ENCODE measurements at places on chromosomes 4 and X. TPM values are rescaled to one million over a fixed set of nuclear protein-coding genes. Genes with fewer than 3 reads are reported as not detected.

The SLC49A3 gene
- 1.1 TPM for total RNA-seq

The MTNR1A gene
- total RNA-seq: not detected

The TMEM156 gene
- 18.5 TPM for total RNA-seq

The ARR3 gene
- total RNA-seq: not detected

The NEIL3 gene
- total RNA-seq: 40.5 TPM

The FMR1NB gene
- total RNA-seq: not detected

The EDA gene
- total RNA-seq: 0.79 TPM

The TRMT2B gene
- 21.0 TPM for total RNA-seq

The ADAM29 gene
- total RNA-seq: not detected

GRCh38 chr4:153402366-153402765 is 57.9 kb downstream of the MND1 start:
- H3K4me1 ChIP-seq: no peaks in the 10 kb centered on the region
- H3K27me3 ChIP-seq: no peaks in the 10 kb centered on the region
- no peak for DNase-seq
- no peak overlapping the region for H3K27ac ChIP-seq
- H3K36me3 ChIP-seq: peaks cover 27% of the 10 kb centered on the region

DNA sequence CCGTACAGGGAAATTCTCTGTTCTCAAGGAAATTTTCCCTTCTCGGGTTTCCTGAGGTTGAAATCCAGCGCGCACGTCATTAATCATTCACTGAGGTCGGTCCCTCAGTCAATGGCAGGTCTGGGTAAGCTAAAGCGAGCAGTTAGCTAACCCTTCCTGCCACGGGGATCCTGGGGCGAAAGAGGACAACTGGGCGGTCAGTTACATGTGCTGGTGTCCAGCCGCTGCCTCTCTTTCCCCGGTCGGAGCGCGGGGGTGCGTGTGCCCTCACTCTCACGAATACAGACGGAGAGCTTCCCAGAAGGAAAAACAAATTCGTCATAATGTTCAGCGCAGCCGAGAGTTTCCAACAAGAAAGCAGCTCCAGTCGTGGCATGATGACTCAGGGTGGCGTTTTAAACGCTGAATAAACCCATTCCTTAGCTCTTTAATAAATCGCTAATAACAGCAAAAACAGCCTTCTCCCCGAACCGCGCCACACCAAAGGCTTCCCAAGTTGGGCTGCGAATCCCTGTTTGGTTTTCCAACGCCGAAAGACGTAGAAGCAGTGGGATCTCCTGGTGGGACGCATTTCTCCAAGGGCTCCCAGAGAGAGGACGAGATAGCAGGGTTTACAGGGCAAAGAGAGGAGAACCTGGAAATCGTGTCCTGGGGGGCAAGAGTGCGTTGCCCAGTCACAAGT is 752 bp upstream of the FGF5 start:
- peak overlapping the region; percentile 53 for H3K4me3 ChIP-seq
- peaks cover 89% of the 10 kb centered on the region for H3K27me3 ChIP-seq
- DNase-seq: no peak
- H3K27ac ChIP-seq: no peak overlapping the region
- no peaks in the 10 kb centered on the region for H3K36me3 ChIP-seq

DNA sequence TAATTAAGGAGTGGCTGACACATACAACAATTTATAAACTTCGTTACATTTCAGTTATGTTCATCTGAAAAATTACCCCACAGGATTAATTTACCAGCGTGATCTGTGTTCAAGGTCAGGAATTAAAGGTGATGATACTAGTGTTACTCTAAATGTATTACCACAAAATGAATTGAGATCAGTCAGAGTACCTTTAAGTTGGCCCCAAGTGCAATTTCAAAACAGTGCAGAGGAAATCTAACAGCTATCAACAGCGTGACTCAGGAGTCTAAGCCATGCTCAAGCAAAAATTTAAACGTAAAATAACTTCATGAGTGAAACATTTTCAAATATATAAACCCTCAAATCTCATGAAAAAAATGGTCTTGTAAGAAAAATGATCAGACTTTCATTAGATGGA is 18.7 kb downstream of the ANTXR2 start:
- no peak overlapping the region for H3K27ac ChIP-seq
- no peaks in the 10 kb centered on the region for H3K27me3 ChIP-seq
- DNase-seq: no peak
- H3K36me3 ChIP-seq: peaks cover 65% of the 10 kb centered on the region
- H3K4me3 ChIP-seq: no peak overlapping the region
- H3K4me1 ChIP-seq: peaks cover 36% of the 10 kb centered on the region

- peaks cover 20% of the 10 kb centered on the region for H3K4me1 ChIP-seq
- peaks cover 5% of the 10 kb centered on the region for H3K27me3 ChIP-seq
- DNase-seq: no peak
- peaks cover 2% of the 10 kb centered on the region for H3K36me3 ChIP-seq
- H3K27ac ChIP-seq: no peak overlapping the region
Measured at GRCh38 chr4:26055855-26056254, 141.8 kb downstream of the SMIM20 start.

- no peaks in the 10 kb centered on the region for H3K27me3 ChIP-seq
- H3K4me3 ChIP-seq: no peak overlapping the region
- no peak overlapping the region for H3K27ac ChIP-seq
- H3K4me1 ChIP-seq: no peaks in the 10 kb centered on the region
- no peaks in the 10 kb centered on the region for H3K36me3 ChIP-seq
Measured at GRCh38 chr4:187309456-187309855, 585.8 kb upstream of the FAT1 start.

GRCh38 chr4:86508436-86508835 is 85.7 kb upstream of the PTPN13 start:
- H3K36me3 ChIP-seq: no peaks in the 10 kb centered on the region
- DNase-seq: no peak
- H3K27me3 ChIP-seq: peaks cover 18% of the 10 kb centered on the region
- no peak overlapping the region for H3K27ac ChIP-seq
- no peak overlapping the region for H3K4me3 ChIP-seq
- no peaks in the 10 kb centered on the region for H3K4me1 ChIP-seq

DNA sequence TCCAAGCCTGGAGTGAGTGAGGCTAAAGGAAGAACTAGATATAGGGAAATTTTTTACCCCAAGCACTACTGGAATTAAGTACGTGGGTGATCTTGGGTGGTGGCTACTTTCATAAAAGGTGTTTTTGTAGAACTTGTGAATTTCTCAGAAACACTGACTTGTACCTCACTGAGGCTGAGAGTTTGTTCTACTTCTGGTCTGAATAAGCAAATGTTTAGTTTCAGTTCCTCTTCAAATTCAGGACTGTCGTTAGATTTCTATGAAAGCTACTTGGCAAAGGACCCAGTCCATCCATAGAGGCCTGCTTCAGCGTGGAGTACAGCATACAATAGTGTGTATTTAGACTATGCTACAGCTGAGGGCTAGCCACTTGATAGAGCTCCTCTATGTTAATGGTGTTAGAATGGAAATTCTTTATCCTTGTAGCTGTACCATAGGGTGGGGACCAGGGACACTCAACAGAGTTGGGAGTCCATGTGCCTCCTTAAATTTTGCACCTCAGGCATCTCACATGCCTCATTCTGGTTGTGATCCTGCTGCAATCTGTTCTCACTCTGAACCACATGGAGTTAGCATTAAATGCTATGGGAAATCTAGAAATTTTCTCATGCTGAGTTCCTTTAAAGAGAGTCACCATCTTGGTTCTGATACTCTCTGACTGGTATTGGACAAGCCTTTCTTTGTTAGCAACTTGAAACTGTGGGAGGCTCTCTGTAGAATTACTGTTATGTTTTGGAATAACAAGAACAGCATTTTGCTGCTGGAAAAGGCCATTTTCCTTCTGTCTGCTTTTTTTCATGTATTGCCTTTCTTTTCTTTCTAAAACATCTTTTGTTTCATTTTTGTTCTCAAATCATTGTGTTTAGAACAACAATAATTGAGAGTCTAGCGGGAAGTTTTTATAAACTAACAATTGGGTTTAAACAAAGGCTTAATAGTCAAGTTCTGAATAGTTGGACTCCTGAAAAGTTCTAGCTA is 86.8 kb downstream of the PDGFRA start:
- peaks cover 21% of the 10 kb centered on the region for H3K4me1 ChIP-seq
- peak overlapping the region; percentile 52 for H3K27ac ChIP-seq
- peaks cover 3% of the 10 kb centered on the region for H3K36me3 ChIP-seq
- H3K27me3 ChIP-seq: peaks cover 13% of the 10 kb centered on the region
- H3K4me3 ChIP-seq: no peak overlapping the region

DNA sequence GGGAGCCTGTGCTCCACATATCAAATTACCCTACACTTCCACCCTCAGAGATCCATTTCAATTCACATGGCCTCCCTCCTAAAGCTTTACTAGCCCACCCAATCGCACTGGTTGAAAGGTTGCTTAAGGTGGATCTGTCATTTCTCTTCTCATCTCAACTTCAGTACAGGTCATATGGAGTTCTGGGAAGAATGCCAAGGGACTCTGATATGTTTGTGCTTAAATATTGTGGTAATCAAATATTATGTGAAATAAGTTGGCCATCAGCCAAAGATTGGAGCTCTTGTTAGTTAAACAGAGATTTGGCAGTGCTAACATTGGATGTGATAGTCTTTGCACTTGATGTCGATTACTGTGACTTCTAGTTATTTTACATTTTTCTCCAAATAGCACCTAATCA is 20.5 kb downstream of the SEPTIN6 start:
- peak overlapping the region; percentile 49 for H3K27ac ChIP-seq
- peaks cover 36% of the 10 kb centered on the region for H3K4me1 ChIP-seq
- no peak overlapping the region for H3K4me3 ChIP-seq
- DNase-seq: no peak

DNA sequence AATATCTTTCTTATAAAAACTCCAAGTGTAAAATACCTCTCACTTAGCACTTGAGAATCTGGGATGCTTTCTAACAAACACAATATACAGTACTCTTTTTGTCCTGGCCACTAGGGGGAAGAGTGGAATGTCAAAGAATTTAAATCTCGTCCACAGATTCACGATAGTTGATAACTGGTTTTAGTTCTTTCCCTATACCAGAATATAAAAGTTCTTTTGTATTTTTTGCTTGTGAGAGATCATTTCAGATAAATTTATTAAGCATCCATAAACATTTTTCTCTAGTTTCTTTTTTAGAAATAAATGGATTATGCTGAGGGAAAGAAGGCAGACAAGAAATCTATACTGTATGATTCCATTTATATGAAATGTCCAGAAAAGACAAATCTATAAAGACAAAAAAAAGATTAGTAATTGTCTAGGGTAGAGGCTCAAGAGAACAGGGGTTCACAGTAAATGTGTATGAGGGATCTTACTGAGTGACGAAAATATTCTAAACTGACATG is 50.4 kb downstream of the MGARP start:
- H3K4me1 ChIP-seq: peaks cover 2% of the 10 kb centered on the region
- no peaks in the 10 kb centered on the region for H3K27me3 ChIP-seq
- no peak for DNase-seq
- H3K36me3 ChIP-seq: no peaks in the 10 kb centered on the region
- H3K27ac ChIP-seq: no peak overlapping the region

DNA sequence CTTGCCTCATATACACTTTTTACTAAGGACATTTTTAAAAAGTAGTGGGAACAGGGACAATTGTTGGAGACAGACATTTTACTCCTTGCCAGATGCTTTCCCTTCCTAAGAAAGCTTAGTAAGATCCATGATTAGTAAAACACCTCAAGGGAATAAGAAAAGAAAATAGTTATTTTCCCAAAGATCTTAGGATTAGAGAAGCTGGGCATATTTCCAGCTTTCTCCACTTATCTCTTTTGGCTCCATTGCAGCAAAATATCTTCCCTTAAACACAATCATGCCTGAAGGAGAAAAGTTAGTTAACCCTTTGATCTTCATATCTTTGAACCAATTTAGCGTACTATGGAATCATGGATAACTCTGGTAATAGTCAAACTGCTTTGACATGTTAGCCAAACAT is 257.9 kb downstream of the PCDH18 start:
- H3K4me3 ChIP-seq: no peak overlapping the region
- no peak overlapping the region for H3K27ac ChIP-seq
- no peak for DNase-seq
- no peaks in the 10 kb centered on the region for H3K36me3 ChIP-seq

DNA sequence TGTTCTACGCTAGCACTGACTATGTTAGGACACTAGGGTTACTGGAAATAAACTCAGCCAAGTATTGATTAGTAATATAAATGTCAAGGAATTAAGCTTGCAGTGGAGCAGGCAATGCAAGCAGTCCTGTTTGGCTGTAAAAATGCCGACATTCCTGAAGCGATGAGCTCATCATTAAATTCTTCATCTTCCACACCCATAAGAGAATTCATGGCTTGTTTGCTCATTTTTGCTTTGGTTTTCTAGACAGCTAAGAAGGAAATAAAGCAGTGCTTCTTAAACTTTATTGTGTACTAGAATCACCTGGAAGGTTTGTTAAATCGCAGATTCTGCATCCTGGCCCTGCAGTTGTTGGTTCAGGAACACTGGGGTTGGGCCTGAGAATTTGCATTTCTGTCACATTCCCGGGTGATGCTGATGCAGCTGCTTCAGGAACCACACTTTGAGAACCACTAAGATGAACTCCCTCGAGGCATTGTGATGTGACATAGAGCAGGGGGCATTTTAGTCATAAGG is 17.8 kb downstream of the ANXA3 start:
- H3K4me3 ChIP-seq: no peak overlapping the region
- peaks cover 36% of the 10 kb centered on the region for H3K27me3 ChIP-seq
- H3K36me3 ChIP-seq: no peaks in the 10 kb centered on the region
- H3K4me1 ChIP-seq: no peaks in the 10 kb centered on the region
- H3K27ac ChIP-seq: no peak overlapping the region
- DNase-seq: no peak

GRCh38 chrX:154548028-154548316 is 552 bp downstream of the IKBKG start:
- H3K4me1 ChIP-seq: peaks cover 57% of the 10 kb centered on the region
- peaks cover 31% of the 10 kb centered on the region for H3K36me3 ChIP-seq
- no peaks in the 10 kb centered on the region for H3K27me3 ChIP-seq
- DNase-seq: no peak
- H3K4me3 ChIP-seq: peak overlapping the region; percentile 99

GRCh38 chrX:2446815-2447214 is 54.0 kb downstream of the DHRSX start:
- no peak for DNase-seq
- no peak overlapping the region for H3K27ac ChIP-seq
- no peaks in the 10 kb centered on the region for H3K27me3 ChIP-seq

GRCh38 chr4:150773729-150774449 is 191.9 kb downstream of the MAB21L2 start:
- H3K36me3 ChIP-seq: peaks cover 20% of the 10 kb centered on the region
- no peak overlapping the region for H3K4me3 ChIP-seq
- no peak overlapping the region for H3K27ac ChIP-seq
- no peak for DNase-seq

DNA sequence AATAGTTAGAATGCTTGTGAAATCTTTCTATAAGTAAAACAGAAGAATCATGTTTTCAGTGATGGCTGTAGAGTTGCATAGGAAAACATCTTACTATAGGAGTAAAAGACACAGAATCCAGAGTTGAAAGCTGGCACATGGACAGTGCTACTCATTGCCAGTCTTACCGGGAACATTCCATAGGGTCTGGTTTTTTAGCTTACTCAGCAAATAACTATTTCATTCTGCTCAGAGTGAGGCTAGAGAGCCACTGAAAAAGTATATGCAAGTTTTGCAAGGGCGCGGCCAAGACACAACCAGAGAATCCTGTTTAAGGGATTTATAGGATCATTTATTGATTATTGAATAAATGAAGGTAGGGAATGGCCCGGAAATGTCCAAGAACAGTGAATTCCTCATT is 60.3 kb downstream of the MTHFD2L start:
- no peak overlapping the region for H3K4me3 ChIP-seq
- no peak overlapping the region for H3K27ac ChIP-seq
- H3K4me1 ChIP-seq: no peaks in the 10 kb centered on the region
- no peak for DNase-seq
- H3K36me3 ChIP-seq: peaks cover 4% of the 10 kb centered on the region

- no peak overlapping the region for H3K4me3 ChIP-seq
- H3K4me1 ChIP-seq: peaks cover 10% of the 10 kb centered on the region
- no peak for DNase-seq
- H3K27me3 ChIP-seq: no peaks in the 10 kb centered on the region
- peaks cover 2% of the 10 kb centered on the region for H3K36me3 ChIP-seq
Measured at GRCh38 chr4:147863808-147864472, 132.1 kb downstream of the ARHGAP10 start.
